ENCODE measurements at places on chromosomes 3 and 15.

GRCh38 chr3:171824116-171824515 is 13.8 kb upstream of the PLD1 start:
- peaks cover 24% of the 10 kb centered on the region for H3K27me3 ChIP-seq
- no peaks in the 10 kb centered on the region for H3K36me3 ChIP-seq
- no peak overlapping the region for H3K4me3 ChIP-seq
- DNase-seq: no peak
- H3K4me1 ChIP-seq: peaks cover 11% of the 10 kb centered on the region
- no peak overlapping the region for H3K27ac ChIP-seq

GRCh38 chr3:64686446-64686908 is 1.3 kb downstream of the ADAMTS9 start:
- H3K27ac ChIP-seq: no peak overlapping the region
- peaks cover 3% of the 10 kb centered on the region for H3K4me1 ChIP-seq
- peaks cover 51% of the 10 kb centered on the region for H3K27me3 ChIP-seq
- H3K4me3 ChIP-seq: peak overlapping the region; percentile 25
- no peak for DNase-seq

DNA sequence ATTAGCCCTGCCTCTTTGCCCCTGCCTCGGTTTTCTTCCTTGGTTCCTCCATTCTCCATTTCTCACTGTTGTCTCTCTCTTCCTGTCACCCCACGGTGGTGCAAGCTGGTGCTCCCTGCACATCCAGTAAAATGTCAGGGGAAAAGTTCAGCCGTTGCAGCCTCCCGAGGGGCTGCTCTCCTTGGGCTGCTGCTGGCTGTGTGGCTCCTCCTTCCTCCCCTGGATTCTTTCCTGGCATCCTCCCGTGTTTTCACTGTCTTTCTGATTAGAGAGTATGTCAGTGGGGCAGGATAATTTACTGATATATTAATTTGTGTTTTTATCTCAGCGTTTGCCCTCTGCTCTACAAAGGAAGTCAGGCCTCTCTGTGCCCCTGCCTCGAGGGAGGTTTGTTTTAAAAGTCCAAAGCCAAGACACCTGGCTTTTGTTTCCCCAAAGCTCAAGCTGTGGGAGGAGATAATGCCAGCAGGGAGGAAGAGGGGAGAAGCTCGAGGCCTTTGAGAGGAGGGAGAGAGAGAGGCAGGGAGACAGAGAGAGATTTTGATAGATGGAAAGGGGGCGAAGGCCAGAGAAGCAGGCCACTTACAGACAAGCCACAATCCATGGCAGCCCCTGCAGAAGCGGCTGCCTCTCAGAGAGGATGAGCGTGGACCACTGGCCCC is 150.3 kb upstream of the NR2F2 start:
- no peak for DNase-seq
- no peak overlapping the region for H3K4me3 ChIP-seq
- H3K36me3 ChIP-seq: no peaks in the 10 kb centered on the region
- no peaks in the 10 kb centered on the region for H3K27me3 ChIP-seq
- no peak overlapping the region for H3K27ac ChIP-seq

- no peaks in the 10 kb centered on the region for H3K36me3 ChIP-seq
- H3K4me1 ChIP-seq: peaks cover 3% of the 10 kb centered on the region
- no peak overlapping the region for H3K4me3 ChIP-seq
- H3K27me3 ChIP-seq: peaks cover 7% of the 10 kb centered on the region
Measured at GRCh38 chr3:28915741-28916500, 364.9 kb upstream of the RBMS3 start.

DNA sequence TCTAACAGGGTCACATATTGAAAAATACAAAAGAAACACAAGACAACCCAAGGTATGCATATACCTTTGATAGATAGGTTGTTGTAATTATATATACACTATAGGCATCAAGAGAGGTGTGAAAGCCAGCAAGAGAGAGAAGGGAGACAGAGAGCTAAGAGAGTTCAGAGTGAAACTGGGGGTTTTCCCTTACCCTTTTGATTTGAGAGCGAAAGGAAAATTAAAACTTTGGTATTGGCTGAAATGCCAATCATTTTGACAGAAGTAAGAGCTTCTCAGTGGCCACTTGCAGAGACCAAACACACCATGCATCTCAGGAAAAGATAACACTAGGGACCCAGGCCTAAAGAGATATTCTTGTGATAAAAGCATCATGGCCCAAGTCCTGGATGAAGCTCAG is 183.6 kb downstream of the SHOX2 start:
- no peak overlapping the region for H3K4me3 ChIP-seq
- DNase-seq: no peak
- H3K27ac ChIP-seq: no peak overlapping the region
- H3K4me1 ChIP-seq: no peaks in the 10 kb centered on the region

DNA sequence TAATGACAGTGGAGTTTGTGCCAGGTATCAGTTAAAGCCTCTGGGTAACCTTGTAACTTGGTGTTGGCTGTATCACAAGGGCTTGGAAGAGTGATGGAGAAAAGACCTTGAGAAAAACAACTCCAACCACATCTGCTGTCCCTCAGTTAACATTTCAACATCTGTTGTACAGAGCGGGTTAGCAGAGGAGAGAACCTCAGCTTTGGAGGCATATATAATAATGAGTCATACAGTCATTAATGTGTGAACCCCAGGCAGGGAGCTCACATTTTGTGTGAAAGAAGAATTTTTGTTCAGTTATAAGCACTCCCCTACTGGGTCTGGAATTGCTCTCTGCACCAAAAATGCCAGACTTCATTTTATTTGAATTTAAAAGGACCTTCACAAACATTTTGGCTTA is 439.5 kb downstream of the PDCD6IP start:
- H3K27me3 ChIP-seq: peaks cover 2% of the 10 kb centered on the region
- H3K4me1 ChIP-seq: no peaks in the 10 kb centered on the region
- no peak for DNase-seq
- no peak overlapping the region for H3K4me3 ChIP-seq
- H3K27ac ChIP-seq: no peak overlapping the region

- no peak overlapping the region for H3K27ac ChIP-seq
- no peaks in the 10 kb centered on the region for H3K4me1 ChIP-seq
- DNase-seq: no peak
- no peak overlapping the region for H3K4me3 ChIP-seq
- H3K36me3 ChIP-seq: no peaks in the 10 kb centered on the region
Measured at GRCh38 chr3:25863011-25863415, 73.1 kb downstream of the OXSM start.

GRCh38 chr15:41011055-41011815 is 58.0 kb downstream of the CHAC1 start:
- no peak overlapping the region for H3K27ac ChIP-seq
- no peaks in the 10 kb centered on the region for H3K27me3 ChIP-seq
- H3K4me3 ChIP-seq: no peak overlapping the region
- peaks cover 11% of the 10 kb centered on the region for H3K36me3 ChIP-seq
- H3K4me1 ChIP-seq: peaks cover 2% of the 10 kb centered on the region

DNA sequence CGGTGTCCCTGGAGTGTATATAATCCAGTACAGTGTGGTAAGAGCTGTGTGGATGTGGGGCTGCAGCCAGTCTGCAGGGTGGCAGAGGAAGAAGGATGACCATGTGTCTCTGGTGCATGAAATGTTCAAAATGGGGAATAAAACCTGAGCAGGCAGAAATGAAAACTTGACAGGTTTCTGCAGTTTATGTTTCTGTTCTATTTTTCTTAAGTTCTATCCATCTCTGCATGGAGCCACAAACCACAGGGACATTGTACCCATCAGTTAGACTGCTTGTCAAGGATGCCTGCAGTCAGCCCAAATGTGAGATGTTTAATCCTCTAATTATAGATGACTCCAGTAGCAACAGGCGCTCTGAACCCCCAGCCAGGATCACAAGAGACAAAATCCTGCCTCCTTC is 216.7 kb downstream of the IL20RB start:
- H3K27ac ChIP-seq: no peak overlapping the region
- peaks cover 4% of the 10 kb centered on the region for H3K27me3 ChIP-seq
- H3K36me3 ChIP-seq: no peaks in the 10 kb centered on the region
- no peak overlapping the region for H3K4me3 ChIP-seq
- no peaks in the 10 kb centered on the region for H3K4me1 ChIP-seq
- DNase-seq: no peak

Measured in activated naive CD8-positive, alpha-beta T cell treated with anti-CD3 and anti-CD28 coated beads, Interleukin-2, amount 10 ng/mL, durations not matched to agents 7 days and 5 days (primary cell).